Stimulated activated CD4-positive, alpha-beta T cell treated with anti-CD3 and anti-CD28 coated beads, Interleukin-1b, Interleukin-23, amount 100 ng/mL, for 1 hour (primary cell): ENCODE measurements at places on chromosomes 13 and 19.

DNA sequence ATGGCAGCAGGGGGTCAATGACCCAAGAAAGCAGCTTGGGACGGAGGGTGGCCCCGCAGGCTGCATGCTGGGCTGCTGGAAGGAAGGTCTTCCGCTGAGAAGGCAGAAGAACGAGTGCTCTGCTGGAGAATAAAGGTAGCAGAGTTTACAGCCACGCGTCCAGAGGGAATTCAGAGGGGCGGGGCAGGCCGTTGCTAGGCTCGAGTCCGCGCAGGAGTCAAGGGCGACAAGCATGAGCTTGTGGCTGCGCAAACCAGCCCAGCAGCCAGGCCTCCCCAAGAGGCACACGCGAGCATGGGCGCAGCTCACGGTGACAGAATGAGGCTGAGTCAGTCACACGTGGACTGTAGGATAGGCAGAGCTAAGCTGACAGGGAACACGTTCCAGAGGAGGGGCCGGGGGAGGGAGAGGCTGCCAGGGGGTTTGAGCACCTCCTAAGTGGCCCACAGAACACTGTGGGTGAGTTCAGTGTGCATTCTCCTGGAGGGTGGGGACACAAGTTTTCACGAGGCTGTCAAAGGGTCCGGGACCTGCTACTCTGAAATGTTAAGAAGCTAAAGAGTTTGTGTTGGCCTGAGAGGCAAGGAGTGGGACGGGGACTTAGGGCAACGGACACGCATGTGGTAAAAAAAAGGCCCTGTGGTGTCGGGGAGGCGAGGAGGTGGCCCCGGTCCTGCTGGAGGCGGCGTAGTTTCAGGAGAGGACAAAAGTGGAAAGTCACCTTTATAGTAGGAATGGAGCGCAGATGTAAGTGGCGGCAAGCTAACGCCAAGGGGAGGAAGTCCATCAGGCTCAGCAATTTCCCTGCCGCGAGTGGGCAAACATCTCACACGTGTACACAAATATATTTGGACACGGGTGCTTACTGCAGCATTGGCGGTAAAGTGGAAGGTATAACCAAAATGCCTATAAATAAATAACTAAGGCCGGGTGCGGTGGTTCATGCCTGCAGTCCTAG lies 17.7 kb downstream of the RFX2 start:
- no peak for DNase-seq

- DNase-seq = no peak
Observed at GRCh38 chr13:86377451-86377850, 578.2 kb upstream of the SLITRK6 start.

GRCh38 chr13:112435973-112436372 lies 59.8 kb downstream of the SPACA7 start:
- no peak for DNase-seq

- no peak for DNase-seq
Observed at GRCh38 chr13:112828082-112828699, 138.4 kb downstream of the ATP11A start.

- DNase-seq = no peak
Observed at GRCh38 chr13:83905641-83906040, 23.4 kb upstream of the SLITRK1 start.

- no peak for DNase-seq
Observed at GRCh38 chr13:94717916-94718315, 5.6 kb upstream of the SOX21 start.

GRCh38 chr13:114100446-114101357 lies 31.7 kb downstream of the RASA3 start:
- no peak for DNase-seq

- DNase-seq = no peak
Observed at GRCh38 chr13:102440259-102440936, 38.5 kb upstream of the FGF14 start.

DNA sequence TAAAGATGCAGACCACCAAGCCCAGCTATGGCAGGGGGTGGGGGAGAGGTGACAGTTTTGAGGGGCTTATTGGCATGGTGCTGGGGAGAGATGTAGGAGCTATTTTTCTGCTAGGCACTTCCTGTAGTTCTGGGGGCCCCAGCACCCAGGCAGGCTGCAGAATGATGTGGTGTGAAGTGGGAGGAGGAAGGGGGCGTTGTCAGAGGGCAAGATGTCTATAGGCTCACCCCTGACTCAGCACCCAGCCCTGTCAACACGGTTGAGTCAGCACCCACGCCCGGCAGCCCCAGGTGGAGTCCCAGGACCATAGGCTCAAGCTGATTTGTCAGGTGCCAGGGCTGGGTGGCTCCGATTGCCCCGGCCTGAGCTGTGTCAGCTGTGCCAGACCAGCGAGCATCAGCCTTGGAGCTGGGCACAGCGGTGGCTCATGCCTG lies 5.8 kb downstream of the KLF2 start:
- DNase-seq = peak; percentile 87

DNA sequence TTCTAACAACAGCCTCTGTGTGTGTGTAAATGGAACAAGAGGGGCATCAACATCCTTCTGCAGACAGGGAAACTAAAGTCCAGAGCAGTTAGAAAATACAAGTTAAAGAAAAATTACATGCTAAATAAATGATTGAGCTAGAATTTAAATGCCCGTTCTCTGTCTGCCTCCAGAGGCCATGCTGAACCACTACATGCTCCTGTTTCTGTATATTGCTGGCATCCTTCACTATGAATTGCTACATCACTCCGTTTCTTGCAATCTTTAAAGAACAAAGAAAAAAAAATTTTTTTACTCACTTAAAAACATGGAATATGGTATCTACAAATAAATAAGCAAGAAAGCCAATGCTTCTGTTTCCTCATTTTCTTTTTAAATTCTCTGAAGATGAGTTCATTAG lies 47.9 kb downstream of the DCT start:
- no peak for DNase-seq

- no peak for DNase-seq
Observed at GRCh38 chr19:5903056-5903623, 450 bp downstream of the NDUFA11 start.

GRCh38 chr19:5828661-5829566 lies 10.6 kb downstream of the FUT6 start:
- DNase-seq = no peak

- no peak for DNase-seq
Observed at GRCh38 chr13:24650161-24650560, 30.0 kb upstream of the ATP12A start.

DNA sequence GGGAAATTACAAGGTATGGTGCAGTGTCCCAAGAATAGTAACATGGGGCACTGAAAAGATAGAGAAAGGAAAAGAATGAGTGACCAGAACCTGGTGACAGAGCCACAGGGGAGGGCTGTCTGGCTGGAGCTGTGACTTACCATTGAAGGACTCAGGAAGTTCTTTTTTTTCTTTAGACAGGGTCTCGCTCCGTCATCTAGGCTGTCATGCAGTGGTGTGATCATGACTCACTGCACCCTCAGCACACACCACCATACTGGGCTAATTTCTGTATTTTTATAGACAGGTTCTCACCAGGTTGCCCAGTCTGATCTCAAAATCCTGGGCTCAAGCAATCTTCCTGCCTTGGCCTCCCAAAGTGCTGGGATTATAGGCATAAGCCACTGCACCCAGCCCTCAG lies 8.8 kb upstream of the CPB2 start:
- no peak for DNase-seq

GRCh38 chr19:49579193-49579592 lies 1.2 kb downstream of the NOSIP start:
- no peak for DNase-seq

DNA sequence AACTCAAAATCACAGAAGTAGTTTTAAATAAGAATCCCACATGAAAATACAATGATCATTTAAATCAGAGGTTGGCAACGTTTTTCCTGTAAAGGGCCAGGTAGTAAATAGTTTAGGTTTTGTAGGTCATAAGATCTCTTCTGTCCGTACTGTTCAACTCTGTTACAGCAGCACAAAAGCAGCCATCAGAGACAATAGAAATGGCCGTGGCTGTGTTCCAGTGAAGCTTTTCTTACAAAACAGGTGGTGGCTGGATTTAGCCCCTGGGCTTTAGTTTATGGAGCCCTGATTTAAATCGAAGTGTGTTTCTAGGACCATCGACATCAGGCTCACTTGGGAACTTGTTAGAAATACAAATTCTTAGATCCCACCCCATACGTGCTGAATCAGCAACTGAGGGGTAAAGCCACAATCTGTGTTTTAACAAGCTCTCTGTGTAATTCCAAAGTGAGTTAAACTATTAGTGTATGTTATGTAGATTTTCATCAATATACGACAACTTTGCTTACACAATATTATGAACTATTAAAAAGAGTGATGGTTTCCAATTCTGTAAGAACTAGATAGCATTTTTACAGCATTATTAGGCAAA lies 54.8 kb upstream of the MIR17HG start:
- DNase-seq = no peak

DNA sequence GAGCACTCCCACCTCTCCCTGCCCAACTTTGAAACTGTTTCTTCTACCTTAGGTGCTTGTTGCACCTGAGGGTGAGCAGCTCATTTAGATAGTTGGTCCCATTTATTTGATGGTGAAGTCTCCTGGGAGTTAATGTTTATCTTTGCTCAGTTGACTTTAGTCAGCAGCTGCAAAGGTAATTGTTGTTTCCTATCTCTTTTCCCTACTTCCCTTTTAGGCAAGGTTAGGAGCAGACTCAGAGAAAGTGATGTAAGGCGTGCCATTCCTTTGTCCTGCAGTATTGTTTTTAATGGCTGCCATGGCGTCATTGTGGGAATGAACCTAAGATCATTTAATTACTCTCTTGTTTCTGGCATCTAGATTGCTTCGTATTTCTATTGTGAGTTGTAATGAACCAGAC lies 11.6 kb downstream of the AKAP11 start:
- DNase-seq = no peak

- no peak for DNase-seq
Observed at GRCh38 chr13:96816874-96817273, 177.4 kb downstream of the OXGR1 start.
